CD8-positive, alpha-beta T cell (primary cell): ENCODE measurements at places on chromosomes 3 and 15. TPM values are rescaled to one million over a fixed set of nuclear protein-coding genes. Genes with fewer than 3 reads are reported as not detected.

DNA sequence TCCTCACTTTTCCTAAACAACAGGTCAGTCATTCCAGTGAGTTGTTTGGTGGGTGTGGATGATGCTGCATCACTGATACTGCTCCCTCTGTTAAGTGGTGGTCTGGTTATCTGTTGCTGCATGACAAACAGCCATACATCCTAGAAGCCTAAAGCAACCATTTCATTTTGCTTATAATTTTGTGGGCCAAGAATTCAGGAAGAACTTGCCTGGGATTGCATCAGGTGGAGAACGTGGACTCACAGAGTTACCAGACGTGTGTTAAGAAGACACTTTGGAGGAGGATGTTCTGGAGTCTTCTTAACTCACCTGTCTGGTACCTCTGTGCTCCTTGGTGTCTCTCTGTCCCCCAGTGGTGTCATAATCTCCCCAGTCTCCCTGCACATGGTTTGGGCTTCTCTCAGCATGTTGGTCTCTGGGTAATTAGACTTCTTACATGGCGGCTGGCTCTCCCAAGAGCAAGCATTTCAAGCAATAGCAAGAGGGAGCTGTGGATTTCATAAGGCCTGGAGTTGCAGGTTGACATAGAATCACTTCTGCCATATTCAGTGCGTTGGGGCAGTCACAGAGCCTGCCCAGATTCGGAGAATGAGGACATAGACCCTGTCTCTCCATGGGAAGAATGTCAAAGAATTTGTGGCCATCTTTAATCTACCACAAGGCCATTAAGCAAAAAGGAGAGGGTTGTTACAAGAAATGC is 20.1 kb downstream of the USP3 start:
- DNase-seq: no peak

- no peak for DNase-seq
These were observed 47.5 kb downstream of the RYR3 start for GRCh38 chr15:33358306-33358705.

- DNase-seq: no peak
These were observed 147.7 kb downstream of the SMAD6 start for GRCh38 chr15:66849746-66850077.

GRCh38 chr3:72041511-72041910 is 256.6 kb upstream of the PROK2 start:
- no peak for DNase-seq

DNA sequence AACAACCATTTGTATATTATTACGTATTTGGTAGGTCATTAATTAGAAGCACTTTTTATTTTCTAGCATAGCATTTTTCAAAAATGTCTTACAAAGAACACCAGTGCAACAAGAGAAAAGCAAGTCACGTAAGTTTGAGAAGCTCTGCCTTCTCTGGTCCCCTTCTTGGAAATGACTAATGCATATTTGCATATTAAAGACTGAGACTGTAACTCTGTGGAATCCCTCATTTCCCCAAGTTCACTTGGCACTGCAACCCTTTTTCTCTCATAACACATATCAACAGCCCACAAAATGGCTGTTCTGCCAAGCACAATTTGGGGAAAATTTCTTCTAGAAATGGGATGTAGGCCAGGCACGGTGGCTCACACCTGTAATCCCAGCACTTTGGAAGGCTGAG is 176.3 kb downstream of the ERC2 start:
- no peak for DNase-seq

DNA sequence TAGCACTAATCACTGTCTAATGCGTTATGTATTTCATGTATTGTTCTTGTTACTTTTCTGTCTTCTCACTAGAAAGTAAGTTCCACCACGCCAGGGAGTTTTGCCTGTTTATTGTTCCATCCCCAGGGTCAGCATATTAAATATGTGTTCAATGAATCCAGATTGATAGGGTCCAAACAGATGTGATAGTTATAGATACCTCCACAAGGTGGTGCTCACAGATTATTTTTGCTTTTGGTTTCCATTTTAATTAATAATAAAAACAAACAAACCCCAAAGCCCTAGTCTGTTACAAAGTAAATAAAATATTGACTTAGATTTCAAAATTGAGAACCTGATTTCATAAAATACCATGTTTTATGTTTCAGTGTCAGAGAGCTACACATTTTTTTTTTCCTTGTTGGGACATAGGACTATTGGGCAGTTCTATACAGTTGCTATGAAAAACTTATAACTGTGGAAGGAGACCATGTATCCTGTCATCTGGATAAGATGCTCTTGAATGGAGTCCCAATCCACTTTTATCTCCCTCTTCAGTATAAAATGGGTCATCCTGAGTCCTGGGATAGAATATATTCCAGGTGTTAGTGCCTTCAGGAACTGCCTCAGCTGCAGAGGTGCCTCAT is 12.4 kb downstream of the OTOL1 start:
- DNase-seq: no peak

DNA sequence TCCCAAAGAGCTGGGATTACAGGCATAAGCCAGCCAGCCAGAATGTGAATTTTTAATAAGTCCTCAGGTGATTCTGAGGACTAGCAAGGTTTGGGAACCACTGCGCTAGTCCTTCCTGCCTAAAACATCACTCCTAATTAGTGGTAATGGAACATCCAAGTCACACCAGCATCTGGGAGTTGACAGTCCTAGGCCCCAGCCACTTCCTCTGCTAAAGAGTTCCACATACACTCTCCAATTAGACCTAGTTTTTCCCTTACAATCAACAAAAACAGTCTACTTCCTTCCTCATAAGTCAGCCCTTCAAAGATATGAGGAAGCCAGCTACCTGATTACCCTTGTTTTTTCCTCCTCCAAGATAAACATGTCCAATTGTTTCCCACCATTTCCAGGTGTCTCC is 78.1 kb downstream of the OXNAD1 start:
- no peak for DNase-seq

- peak; percentile 26 for DNase-seq
These were observed at the start of gene CCR1 for GRCh38 chr3:46208167-46208704. TSS of gene CCR1 (minus strand) at chr3:46208313. CDS start at chr3:46204313, 4,000 bp downstream.

DNA sequence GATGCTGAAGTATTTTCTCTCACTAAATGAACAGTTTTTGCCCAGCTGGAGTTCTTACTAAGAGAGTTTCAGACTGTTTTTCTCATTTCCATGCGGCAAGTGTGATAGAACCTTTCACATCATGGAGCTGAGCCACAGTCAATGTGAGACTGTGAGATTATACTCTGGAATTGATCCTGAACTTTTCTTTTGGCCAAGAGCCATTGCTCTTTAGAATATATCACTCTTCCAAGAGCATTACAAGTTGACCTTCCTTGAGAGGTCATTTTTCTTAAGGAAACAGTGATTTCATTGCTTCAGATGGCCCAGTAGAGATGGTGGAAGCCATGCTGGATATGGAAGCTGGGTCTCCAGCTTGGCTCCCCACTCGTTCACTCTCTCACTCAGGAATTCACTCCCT is 212.9 kb upstream of the UMPS start:
- DNase-seq: no peak

- DNase-seq: peak; percentile 95
These were observed at the start of gene CNOT10 for GRCh38 chr3:32684800-32685542. TSS of gene CNOT10 (plus strand) at chr3:32685188. CDS start at chr3:32685461, 273 bp downstream.

- DNase-seq: no peak
These were observed 100.9 kb upstream of the ROPN1 start for GRCh38 chr3:124092811-124093210.

GRCh38 chr3:165749821-165750220 is 87.4 kb downstream of the BCHE start:
- DNase-seq: no peak

DNA sequence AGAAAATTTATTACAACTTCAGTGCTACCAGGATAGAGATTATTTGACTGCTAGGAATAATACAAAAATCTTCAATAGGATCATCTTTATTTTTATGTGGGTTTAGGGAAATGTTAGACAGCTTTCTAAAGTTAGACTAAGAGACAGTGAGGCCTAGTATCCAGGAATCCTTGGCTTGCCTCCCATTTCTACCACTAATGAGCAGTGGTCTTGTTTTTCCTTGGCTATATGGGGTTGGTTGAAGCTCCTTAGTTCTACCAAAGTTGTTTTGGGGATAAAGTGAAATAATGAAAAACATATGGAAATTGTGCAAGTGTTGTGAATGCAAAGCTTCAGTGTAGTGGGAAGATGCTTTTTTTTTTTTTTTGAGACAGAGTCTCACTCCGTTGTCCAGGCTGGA is 16.8 kb downstream of the AP4E1 start:
- DNase-seq: no peak

- DNase-seq: no peak
These were observed 204.0 kb upstream of the LRRC3B start for GRCh38 chr3:26418553-26418952.

- DNase-seq: no peak
These were observed 14.2 kb upstream of the ANKDD1A start for GRCh38 chr15:64897345-64897985.

- peak; percentile 62 for DNase-seq
These were observed 38.0 kb upstream of the XCR1 start for GRCh38 chr3:46065294-46065705.

GRCh38 chr3:186931532-186932280 is 1.4 kb downstream of the ST6GAL1 start:
- DNase-seq: peak; percentile 87

DNA sequence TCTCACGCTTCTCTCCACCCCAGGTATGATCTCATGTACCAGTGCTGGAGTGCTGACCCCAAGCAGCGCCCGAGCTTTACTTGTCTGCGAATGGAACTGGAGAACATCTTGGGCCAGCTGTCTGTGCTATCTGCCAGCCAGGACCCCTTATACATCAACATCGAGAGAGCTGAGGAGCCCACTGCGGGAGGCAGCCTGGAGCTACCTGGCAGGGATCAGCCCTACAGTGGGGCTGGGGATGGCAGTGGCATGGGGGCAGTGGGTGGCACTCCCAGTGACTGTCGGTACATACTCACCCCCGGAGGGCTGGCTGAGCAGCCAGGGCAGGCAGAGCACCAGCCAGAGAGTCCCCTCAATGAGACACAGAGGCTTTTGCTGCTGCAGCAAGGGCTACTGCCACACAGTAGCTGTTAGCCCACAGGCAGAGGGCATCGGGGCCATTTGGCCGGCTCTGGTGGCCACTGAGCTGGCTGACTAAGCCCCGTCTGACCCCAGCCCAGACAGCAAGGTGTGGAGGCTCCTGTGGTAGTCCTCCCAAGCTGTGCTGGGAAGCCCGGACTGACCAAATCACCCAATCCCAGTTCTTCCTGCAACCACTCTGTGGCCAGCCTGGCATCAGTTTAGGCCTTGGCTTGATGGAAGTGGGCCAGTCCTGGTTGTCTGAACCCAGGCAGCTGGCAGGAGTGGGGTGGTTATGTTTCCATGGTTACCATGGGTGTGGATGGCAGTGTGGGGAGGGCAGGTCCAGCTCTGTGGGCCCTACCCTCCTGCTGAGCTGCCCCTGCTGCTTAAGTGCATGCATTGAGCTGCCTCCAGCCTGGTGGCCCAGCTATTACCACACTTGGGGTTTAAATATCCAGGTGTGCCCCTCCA is 19.1 kb downstream of the TYRO3 start:
- no peak for DNase-seq

DNA sequence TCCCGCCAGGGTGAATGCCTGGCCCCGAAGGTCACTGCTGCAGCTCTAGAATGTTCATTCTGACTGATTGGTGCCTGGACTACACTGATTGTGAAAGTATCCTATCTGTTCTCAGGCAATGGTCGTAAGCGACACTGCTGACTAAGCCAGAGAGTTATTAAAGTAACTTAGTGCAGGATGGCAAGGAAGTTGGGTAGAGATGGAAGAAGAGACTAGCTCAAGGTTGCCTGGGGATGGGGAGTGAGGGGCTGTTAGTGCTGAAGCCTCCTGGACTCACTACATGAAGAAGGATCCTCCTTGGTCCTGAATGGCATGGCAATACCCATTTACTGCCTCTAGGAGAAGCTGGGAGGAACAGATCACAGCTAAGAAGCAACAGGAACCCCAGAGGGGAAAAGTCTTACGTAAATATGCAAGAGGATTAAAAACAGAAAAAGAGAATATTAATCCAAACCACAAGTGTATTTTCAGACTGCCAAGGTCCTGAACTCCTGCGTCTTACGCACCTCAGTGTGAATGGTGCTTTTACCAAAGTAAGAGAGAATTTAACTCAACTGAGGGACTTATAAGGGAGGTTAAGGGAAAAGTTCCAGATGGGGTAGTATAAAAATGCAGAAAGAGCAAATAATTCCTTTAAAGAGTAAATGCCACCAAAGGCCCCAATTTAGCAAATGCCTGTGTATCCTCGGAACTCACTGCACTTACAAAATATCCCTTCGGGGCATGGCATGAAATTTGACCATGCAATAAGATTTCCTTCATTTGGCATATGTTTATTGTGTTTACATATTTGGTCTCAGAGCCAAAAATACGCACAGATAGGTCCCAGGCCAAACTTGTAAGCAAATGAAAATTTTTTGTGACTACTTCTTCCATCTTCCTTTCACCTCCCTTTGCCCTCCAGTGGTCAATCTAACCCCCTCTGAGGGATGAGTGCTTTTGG is 64.0 kb upstream of the DGKG start:
- no peak for DNase-seq

DNA sequence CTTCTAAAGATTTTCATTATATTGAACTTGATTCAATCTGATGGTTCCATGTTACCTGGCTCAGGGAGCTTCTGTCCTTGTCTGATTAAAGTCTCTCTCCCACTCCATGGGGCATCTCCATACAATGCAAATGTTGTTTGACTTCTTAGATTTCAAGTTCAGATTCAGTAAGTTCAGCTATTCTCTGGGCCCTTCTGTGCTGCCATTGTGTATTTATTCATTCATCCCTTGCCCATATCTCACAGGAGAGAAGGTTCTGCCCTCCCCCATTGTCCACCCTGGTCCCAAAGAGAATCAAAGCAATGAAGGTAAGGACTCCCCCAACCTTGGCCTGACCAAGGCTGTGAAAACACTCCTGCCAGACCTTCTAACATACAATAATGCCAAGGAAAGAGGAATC is 669.9 kb downstream of the MAGI1 start:
- DNase-seq: no peak

DNA sequence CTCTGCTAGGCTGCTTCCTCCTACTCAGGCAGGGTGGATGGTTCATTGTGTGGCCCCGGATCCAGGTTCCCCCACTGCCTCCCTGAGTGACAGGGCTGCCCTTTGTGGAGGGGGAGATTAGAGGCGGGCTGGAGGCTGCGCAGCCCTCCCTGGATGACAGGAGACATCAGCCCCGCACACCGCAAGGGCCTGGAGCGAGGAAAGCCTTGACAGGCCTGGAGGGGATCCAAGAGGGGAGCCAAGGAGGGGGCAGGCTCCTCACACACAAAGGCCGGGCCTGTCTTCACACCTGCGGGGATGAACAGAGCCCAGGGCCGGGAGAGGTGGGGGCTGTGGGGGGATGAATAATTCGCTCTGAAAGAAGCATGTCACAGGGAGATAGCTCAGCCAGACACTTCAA is 72.9 kb downstream of the RPN1 start:
- DNase-seq: no peak

GRCh38 chr3:44525060-44525459 is 29.9 kb upstream of the ZKSCAN7 start:
- no peak for DNase-seq

GRCh38 chr3:50588759-50589433 is 19.6 kb downstream of the HEMK1 start:
- no peak for DNase-seq

The NANOGP8 gene
- total RNA-seq: not detected

The LHFPL4 gene
- total RNA-seq: not detected

The RHCG gene
- total RNA-seq: not detected

The ZBTB11 gene
- total RNA-seq: 69.6 TPM

The ANKDD1A gene
- total RNA-seq: 4.1 TPM

The ACAN gene
- not detected for total RNA-seq

The DNAH12 gene
- 0.08 TPM for total RNA-seq

The UQCC5 gene
- total RNA-seq: 6.8 TPM

The GNAT1 gene
- total RNA-seq: 0.30 TPM

The WDR93 gene
- total RNA-seq: not detected

The ALAS1 gene
- total RNA-seq: 6.0 TPM

The PRSS50 gene
- not detected for total RNA-seq

The TMEM212 gene
- total RNA-seq: not detected

The CDV3 gene
- 296 TPM for total RNA-seq

The CLRN1 gene
- total RNA-seq: not detected
